ENCODE measurements at places on chromosomes 5 and 9.

DNA sequence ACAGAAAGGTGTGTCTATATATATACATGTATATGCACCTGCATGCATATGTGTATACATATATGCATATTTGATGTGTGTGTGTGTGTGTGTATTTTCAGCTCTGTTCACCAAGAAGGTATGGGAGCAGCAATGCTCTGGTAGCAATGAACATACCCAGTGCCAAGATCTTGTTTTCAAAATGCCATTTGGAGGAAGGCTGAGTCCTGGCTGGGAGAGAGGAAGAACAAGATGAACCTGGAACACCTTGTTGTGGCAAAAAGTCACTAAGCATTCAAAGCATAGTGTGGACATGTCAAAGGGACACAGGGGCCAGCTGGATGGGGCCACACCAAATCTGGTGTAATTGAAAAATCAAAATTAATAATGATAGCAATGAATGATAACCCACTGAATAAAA is 31.8 kb upstream of the NEK6 start:
- DNase-seq, result no peak

DNA sequence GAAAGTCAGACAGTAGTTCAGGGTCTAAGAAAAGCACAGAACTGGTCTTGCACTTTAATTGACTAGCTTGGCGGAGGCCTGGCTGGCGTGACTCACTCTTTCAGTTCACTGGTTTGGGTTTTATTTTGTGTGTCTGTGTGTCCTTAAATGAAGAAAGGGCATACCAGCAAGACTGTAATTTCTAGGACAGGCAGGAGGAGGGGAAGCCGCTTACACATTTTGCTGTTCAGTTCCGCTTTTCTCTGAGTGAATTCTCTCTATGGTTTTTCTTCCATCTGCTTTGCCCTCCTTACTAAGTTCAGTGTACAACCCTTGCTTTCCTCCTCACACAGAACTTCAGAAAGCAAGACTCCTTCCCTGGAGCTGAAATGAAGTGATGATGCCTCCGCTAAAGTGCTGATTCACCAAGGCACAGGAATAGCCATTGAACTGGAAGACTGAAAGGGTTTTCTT is 150.8 kb downstream of the MEF2C start:
- no peak for DNase-seq

GRCh38 chr5:74546796-74547195 is 93.7 kb downstream of the ENC1 start:
- no peak for DNase-seq

- DNase-seq, result no peak
Measured at GRCh38 chr9:103242025-103242424, 246.9 kb downstream of the CYLC2 start.

- DNase-seq, result no peak
Measured at GRCh38 chr5:149370878-149371277, 8.2 kb downstream of the IL17B start.

GRCh38 chr5:114238771-114239313 is 123.0 kb upstream of the KCNN2 start:
- no peak for DNase-seq
